ENCODE measurements at places on chromosomes 6 and 20.

GRCh38 chr20:38601216-38602184 lies at the start of gene ARHGAP40:
TSS of gene ARHGAP40 (plus strand) at chr20:38601809.
- DNase-seq: peak; percentile 68

- DNase-seq: no peak
Measured at GRCh38 chr20:4132956-4133355, 117.6 kb upstream of the RNF24 start.

GRCh38 chr6:43183441-43183840 lies 1.4 kb downstream of the CUL9 start:
- DNase-seq: no peak

DNA sequence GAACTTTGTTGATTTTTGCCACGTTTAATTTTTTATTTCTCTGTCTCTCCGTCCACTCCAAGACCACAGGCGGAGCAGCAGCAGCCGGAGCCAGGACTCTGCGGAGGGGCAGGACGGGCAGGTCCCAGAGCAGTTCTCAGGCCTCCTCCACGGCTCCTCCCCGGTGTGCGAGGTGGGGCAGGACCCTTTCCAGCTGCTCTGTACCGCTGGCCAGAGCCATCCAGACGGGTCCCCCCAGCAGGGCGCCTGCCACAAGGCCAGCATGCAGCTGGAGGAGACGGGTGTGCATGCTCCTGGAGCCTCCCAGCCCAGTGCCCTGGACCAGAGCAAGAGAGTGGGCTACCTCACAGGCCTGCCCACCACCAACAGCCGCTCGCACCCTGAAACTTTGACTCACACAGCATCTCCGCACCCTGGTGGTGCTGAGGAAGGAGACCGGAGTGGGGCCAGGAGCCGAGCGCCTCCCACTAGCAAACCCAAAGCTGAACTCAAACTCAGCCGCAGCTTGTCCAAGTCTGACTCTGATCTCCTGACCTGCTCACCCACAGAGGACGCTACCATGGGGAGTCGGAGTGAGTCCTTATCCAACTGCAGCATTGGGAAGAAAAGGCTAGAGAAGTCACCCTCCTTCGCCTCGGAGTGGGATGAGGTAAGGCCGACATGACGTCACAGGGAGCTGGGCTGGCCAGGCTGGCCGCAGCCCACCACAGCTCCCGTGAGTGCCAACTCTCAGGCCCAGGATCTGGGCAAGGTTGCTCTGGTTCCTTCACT lies 123.5 kb downstream of the TCP11 start:
- DNase-seq: no peak

GRCh38 chr20:61621035-61621730 lies 369.1 kb downstream of the CDH4 start:
- DNase-seq: no peak

DNA sequence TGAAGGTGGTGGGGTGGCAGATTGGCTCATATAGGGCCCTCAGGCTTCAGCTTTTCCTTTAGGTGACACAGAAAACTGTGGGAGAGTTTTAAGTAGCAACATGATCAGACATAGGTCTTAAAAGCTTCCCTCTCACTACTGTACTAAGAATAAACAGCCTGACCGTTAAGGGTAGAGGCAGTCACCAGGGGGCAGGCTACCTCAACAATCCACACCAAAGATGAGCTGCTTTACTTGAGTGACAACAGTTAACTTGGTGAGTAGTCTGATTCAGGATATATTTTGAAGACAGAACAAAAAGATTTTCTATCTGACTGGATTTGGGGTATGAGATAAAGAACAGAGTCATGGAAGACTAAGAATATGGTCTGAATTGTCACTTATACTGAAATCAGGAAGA lies 193.1 kb upstream of the SHLD1 start:
- DNase-seq: peak; percentile 57

GRCh38 chr6:17640477-17640917 lies 40.4 kb downstream of the FAM8A1 start:
- peak; percentile 37 for DNase-seq

- peak; percentile 99 for DNase-seq
Measured at GRCh38 chr6:42338744-42339222, 112.9 kb downstream of the TRERF1 start.

GRCh38 chr6:55955684-55956083 lies 80.3 kb upstream of the BMP5 start:
- DNase-seq: no peak

All from ELR (cell line).